ENCODE measurements at places on chromosomes 1 and 21.
A peak's percentile ranks its signal among the peaks of the same experiment; 100 is the strongest.

DNA sequence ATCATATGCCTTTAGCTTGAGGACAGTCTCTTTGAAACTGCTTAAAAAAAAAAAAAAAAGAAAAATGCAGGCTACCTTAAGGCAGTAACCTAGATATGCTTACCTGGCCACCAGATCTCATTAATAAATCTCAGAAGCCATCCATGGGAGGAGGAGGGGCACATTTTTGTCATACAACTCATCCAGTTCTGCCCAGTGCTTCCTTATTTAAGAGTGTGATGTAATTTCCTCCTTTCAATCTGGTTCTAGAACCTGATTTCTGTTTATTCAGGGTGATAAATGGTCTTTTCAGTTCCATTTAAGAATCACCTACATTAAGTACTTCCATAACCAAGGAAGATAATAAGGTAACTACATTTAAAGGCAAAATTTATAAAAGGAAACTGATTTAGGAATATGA lies 6.1 kb downstream of the ERRFI1 start:
- DNase-seq, result no peak

- DNase-seq, result no peak
Measured at GRCh38 chr21:24617819-24618218, 989.5 kb downstream of the MRPL39 start.

- no peak for DNase-seq
Measured at GRCh38 chr1:175313672-175314225, 121.2 kb upstream of the KIAA0040 start.

DNA sequence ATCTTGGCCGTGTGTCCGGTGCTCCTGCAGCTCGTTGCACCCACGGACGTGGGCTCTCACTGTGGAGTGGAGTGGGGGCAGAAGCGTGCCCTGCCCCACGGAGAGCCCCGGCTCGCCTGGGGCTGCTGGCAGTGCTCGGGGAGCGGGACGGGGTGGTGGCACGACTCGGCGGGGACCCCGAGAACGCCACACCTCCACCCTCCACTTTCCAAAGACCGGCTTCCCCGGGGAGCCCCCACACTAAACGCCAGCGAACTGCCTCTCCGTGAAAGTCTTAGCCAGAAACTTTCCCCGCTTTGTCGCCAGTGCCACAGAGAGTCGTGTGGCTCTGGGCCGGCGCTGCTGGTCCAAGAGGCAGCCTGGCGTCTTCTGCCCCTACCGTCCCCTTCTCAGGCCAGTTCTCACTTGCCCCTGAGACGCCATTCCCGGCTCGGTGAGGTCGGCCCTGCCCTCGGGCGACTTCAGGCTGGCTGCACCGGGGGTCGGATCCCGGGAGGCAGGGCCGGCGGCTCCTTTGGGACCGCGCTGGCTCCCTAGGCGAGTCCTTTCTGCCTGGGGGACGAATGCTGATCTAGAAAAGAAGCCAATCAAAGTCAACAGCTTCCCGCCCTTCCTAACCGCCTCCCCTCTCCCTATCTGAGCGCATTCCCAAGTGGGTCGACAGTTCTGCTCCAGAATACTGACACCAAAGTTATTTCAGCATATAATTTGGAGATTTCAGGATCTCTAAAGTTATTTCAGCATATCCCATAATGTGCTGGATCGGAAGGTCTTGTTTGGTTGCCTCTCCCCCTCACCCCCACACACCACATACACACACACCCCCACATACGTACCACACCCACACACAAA lies 2.6 kb upstream of the SAMD13 start:
- DNase-seq, result peak; percentile 59

GRCh38 chr1:29706936-29707335 lies 470.6 kb downstream of the PTPRU start:
- peak; percentile 43 for DNase-seq

- DNase-seq, result no peak
Measured at GRCh38 chr1:211623515-211623914, 44.6 kb upstream of the SLC30A1 start.

GRCh38 chr1:217856342-217857034 lies 225.3 kb downstream of the SPATA17 start:
- DNase-seq, result no peak

DNA sequence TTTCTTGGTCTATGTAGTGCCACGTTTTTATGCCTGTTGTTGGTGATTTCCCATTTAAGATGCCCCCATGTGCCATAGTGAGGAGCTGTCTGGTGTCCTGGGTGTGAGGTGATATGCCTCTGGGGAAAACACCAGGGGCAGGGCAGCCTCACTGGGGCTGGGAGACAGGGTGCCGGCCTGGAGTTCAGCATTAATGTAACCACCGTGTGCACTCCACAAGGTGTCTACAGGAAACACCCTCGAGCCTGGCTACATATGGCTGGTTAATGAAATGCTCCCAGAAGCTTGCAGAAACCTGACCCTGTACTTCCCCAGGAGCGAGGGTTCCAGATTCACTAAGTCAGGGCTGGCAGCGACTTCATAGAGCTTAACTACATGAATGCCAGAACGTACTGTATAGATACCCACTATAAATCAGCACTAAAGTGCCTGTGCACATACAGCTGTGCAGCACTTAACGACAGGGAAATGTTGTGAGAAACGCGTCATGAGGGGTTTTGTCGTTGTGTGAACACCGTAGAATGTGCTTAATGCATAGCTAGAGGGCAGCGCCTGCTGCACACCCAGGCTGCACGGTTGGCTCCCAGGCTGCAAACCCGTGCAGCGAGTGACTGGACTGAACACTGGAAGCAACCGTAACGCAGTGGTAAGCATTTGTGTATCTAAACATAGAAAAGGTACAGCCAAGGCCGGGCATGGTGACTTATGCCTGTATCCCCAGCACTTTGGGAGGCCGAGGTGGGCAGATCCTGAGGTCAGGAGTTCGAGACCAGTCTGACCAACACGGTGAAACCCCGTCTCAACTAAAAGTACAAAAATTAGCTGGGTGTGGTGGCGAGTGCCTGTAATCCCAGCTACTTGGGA lies 10.4 kb downstream of the TFF2 start:
- no peak for DNase-seq

- DNase-seq, result no peak
Measured at GRCh38 chr1:204077979-204078696, 5.2 kb downstream of the SOX13 start.

- no peak for DNase-seq
Measured at GRCh38 chr1:214514819-214515383, 36.5 kb downstream of the PTPN14 start.

- DNase-seq, result no peak
Measured at GRCh38 chr1:76433526-76433925, 359.0 kb downstream of the ST6GALNAC3 start.

DNA sequence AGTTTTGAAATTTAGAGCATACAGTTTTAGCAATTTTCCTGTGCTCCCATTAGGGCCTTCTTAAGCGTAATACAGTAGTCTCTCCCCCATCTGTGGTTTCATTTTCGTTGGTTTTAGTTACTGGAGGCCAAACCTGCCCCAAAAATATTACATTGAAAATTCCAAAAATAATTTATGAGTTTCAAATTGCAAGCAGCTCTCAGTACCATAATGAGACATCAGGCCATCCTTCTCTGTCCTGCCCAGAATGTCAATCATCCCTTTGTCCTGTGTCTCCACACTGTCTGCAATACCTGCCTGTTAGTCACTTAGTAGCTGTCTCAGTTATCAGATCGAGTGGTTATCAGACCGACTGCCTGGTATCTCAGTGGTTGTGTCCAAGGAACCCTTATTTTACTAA lies 45.4 kb downstream of the ADSS2 start:
- no peak for DNase-seq

GRCh38 chr1:82697965-82698364 lies 897.2 kb downstream of the ADGRL2 start:
- DNase-seq, result no peak

GRCh38 chr1:12302798-12303447 lies 73.1 kb downstream of the VPS13D start:
- no peak for DNase-seq

GRCh38 chr21:34182436-34182835 lies 109.1 kb downstream of the MRPS6 start:
- no peak for DNase-seq

DNA sequence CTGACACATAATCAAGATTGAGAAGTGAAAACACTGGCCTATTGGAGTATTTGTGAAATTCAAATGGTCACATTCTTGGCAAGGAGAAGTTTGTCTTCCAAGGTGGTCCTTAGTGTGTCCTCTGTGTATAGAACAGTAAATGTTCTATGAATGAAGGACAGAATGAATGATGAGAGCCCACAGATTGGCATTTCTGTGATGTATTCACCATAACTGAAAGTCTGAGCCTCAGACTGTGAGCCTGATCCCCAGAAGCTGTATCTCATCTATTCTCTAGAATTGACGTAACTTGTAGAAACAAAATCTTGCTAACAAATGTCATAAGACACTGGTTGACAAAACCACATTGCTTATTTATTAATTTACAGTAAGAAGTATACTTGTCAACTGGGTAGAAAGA lies 111.5 kb upstream of the ETV3 start:
- no peak for DNase-seq

- no peak for DNase-seq
Measured at GRCh38 chr1:150249936-150250335, 7.6 kb upstream of the CA14 start.

- no peak for DNase-seq
Measured at GRCh38 chr21:20040768-20041167, 957.4 kb upstream of the NCAM2 start.

DNA sequence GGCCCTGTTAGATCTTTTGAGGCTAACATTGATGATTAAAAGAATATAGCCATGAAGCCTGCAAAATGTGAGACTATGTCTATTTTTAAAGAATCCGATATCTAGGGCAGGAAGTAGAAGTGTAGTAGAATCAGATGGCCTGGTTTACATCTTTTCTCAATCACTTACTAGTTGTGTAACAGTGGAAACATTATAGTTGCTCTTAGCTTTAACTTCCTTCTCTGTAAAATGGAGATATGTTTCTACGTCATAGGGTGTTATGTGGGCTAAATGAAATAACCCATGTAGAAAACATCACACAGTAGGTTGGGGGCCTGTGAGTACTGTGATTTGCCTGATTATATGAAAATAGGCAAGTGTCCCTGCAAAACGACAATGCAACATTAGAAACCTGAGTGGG lies 4.4 kb upstream of the IGFN1 start:
- DNase-seq, result no peak

DNA sequence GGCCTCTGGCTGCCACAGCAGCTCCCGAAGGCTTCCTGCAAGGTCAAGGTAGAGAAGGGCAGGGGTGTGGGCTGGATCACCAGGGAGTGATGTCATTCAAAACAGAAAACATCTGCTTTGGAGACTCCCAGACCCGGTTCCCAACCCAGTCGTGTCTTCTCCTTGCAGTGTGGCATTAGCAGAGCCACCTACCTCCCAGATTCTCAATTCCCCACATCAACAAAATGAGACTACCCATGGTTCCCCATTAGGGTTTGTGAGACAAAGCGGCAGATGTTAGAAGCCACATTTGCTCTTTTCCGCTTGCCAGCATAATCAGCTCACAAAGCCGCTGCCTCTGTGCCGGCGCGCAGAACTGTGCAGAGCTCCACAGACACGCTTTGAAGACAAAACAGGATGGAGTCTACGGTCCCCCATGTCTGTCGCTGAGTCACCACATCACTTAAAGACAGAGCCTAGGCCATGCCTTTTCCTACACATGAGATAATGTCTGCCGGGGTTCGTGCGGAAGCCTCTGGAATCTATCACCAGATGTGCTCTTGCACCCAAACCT lies 12.5 kb downstream of the KIF17 start:
- no peak for DNase-seq

GRCh38 chr1:50139339-50140181 lies 30.8 kb downstream of the ELAVL4 start:
- no peak for DNase-seq

GRCh38 chr1:6815726-6816125 lies 30.5 kb downstream of the CAMTA1 start:
- no peak for DNase-seq

DNA sequence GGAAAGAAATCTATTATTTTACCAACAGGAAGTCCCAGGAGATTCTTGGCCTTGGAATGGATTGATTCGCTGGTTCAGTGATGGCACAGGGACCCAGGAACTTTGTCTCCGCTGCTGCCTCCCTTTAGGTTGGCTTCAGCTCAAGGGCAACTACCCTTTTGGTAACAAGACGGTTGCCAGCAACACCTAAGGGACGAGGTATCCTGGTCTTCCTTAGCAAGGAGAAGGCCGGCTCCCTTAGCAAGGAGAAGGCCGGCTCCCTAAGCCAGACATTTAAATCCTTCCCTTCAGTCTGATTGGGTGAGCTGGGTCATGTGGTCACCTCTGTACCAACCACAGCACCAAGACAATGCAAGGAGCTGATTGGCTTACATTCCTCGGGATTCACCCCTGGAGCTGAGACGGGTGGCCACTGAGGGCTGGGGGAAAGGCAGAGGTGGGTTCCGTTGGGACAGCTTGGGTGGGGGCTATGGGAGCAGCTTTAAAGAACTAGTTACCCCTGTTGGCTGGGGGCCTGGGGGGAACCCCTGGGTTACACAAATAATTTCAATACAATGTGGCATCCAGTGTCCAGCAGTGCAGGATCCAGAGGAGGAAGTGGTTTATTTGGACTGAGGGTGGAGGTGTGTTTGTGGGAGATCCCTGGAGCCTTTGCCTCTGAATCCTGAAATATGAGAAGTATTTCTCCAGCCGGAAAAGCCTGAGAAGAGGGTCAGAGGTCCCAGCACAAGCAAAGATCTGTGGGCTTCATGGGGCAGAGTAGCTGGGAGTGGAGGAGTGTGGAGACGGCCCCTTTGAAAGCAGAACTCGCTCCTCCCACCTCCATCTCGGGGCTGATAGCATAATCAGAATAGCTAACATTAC lies 20.7 kb upstream of the CLIC4 start:
- DNase-seq, result no peak

GRCh38 chr1:218524526-218524925 lies 179.4 kb downstream of the TGFB2 start:
- no peak for DNase-seq

DNA sequence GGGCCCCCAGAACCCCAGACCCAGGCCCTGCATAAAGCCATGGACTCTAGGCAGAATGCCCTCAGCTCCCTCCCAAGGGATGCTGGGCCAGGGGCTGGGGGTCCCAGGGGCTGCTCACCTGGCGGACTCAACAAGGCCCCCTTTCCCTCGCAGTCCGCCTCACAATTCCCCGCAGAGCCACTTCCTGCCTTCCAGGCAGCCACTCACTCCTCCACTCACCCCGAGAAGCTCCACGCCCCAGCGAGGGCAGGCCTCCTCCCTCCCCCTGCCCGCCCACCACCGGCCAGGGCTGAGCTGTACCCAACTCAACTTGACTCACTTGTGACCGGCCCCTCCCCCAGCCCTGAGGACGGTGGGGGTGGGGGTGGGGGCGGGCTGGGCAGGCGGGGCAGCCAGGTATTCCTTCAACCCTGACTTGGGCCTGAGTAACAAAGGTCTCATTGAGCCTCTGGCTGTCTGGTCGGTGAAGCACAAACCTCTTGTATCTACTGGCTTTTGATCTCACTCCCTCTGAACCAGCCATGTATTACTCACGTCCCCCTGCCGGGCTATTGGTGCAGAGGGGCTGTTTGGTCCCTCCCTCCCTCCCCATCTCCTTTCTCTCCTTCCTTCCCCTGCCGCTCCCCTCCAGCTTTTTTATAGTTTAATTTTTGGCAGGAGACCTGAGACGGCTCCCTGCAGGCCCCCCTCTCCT lies 5.9 kb downstream of the BLACAT1 start:
- DNase-seq, result no peak

Measured in activated naive CD8-positive, alpha-beta T cell treated with anti-CD3 and anti-CD28 coated beads, Interleukin-2, amount 10 ng/mL, durations not matched to agents 7 days and 5 days (primary cell).